NCI-H69 (cell line): ENCODE measurements at places on chromosomes 3 and 15.
A peak's percentile ranks its signal among the peaks of the same experiment; 100 is the strongest.

- DNase-seq, result no peak
These were observed 397.5 kb downstream of the ZIC4 start for GRCh38 chr3:147008886-147009285.

DNA sequence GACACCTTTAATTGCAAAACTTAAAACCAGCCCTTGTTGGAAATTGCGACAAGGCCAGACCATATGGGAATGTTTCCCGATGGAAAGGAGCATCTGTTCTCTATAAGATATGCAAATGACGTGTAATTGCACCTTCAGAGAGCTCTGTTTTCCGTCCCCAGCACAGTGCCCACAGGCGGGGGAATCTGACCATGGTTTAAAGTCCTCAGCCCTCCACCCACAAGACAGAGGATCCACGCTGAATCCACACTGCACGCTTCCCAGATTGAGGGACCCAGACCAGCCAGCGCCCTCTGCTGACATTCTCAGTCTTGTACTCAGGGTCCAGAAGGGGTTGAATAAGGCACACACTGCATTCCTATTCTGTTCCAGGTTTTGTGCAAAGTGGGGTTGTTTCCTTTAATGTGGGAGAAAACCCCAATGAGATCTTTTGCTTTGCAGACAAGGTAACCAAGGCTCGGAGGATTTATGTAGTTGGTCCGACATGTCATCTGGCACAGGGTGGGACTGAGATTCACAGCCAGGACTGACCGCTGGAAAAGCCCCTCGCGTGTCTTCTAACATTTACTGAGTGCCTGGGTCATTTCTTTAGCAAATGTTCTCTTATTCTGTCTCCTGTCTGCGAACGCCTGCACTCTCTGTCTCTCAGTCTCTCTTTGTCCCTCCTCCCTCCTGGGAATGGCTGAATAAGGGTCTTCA is 36.8 kb upstream of the KLHL25 start:
- DNase-seq, result peak; percentile 65

GRCh38 chr3:136366289-136366688 is 116.1 kb downstream of the PCCB start:
- peak; percentile 40 for DNase-seq

DNA sequence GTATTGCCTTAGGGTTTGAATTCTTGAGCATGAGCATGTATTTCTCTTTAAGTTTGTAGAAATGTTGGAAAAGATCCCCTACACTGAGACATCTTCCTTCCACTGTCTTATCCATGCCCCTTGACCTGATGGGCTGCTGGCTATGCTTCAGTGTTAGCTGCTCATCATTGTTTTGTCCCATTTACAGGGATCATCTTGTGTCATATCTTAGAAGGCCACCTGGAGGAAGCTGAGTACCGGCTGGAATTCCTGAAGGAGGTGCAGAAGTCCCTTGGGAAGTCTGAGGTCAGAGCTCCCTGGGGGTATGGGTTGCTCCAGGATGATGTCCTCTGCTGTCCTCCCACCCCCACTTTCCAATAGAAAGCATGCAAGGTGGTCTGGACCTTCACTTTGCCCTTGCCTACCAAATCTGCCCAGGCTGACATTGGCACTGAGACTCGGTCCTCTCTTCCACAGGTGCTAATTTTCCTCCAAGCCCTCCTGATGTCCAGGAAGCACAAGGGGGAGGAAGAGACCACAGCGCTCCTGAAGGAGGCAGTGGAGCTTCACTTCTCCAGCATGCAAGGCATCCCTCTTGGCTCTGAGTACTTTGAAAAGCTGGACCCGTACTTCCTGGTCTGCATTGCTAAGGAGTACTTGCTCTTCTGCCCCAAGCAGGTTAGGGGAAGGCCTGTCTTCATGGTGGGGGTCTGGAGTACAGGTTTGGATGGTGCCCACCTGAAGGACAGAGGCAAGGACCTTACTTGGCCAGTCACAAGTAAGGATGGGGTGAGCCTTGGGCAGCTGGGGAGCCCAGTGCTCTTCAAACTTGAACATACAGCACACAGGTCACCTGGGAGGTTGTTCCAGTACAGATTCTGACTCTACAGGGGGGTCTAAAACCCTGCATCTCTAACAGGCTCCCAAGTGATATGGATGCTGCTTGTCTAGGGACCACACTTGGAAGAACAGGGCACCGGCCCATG is 17.7 kb downstream of the TTC21A start:
- peak; percentile 34 for DNase-seq

GRCh38 chr3:31488475-31489017 is 44.2 kb upstream of the STT3B start:
- DNase-seq, result no peak

DNA sequence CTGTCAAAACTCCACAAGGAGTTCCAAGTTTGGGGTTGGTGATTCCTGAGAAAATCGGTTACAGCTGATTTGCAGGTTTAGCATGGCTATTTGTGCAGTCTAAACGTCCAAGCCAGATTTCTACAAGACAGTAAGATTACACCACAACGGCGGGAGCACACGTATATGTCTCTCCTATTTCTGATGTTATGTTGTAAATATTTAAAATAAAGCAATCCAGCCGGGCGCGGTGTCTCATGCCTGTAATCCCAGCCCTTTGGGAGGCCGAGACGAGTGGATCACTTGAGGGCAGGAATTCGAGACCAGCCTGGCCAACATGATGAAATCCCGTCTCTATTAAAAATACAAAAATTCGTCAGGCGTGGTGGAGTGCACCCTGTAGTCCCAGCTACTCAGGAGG is 106.8 kb upstream of the IGF1R start:
- DNase-seq, result no peak

GRCh38 chr15:51224428-51224827 is 114.0 kb downstream of the CYP19A1 start:
- no peak for DNase-seq

- DNase-seq, result no peak
These were observed 22.7 kb upstream of the PIAS1 start for GRCh38 chr15:68031404-68031803.

GRCh38 chr3:89434621-89435380 is 327.4 kb downstream of the EPHA3 start:
- no peak for DNase-seq

GRCh38 chr15:85379403-85380131 is 836 bp upstream of the AKAP13 start:
- peak; percentile 47 for DNase-seq

DNA sequence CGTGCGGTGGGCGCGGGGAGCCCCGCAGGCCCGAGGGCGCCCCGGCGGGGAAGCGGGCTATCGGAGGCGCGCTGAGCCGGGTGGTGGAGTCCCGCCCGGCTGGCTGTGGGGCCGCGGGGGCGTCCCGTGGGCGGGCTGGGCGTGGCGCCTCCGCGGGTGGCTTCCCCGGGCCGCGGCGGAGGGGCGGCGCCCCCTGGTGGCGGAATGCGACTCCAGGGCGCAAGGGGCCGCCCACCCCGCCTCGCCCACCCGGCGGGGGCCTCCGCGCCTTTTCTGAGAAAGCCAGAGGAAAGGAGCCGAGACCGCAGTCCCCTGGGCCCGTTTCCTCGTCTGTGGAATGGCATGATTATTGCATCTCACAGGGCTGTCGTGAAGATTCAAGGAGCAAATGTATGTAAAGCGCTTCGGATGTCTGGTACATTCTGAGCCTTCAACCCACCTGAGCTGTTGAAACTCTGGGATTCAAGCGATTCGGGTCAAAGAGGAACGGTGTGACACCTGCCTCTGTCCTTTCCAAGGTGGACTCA is 31.9 kb upstream of the RAB6B start:
- DNase-seq, result peak; percentile 64

- peak; percentile 76 for DNase-seq
These were observed 35.8 kb upstream of the CCDC80 start for GRCh38 chr3:112676659-112677234.

- no peak for DNase-seq
These were observed 309.6 kb downstream of the UACA start for GRCh38 chr15:70453766-70454165.

DNA sequence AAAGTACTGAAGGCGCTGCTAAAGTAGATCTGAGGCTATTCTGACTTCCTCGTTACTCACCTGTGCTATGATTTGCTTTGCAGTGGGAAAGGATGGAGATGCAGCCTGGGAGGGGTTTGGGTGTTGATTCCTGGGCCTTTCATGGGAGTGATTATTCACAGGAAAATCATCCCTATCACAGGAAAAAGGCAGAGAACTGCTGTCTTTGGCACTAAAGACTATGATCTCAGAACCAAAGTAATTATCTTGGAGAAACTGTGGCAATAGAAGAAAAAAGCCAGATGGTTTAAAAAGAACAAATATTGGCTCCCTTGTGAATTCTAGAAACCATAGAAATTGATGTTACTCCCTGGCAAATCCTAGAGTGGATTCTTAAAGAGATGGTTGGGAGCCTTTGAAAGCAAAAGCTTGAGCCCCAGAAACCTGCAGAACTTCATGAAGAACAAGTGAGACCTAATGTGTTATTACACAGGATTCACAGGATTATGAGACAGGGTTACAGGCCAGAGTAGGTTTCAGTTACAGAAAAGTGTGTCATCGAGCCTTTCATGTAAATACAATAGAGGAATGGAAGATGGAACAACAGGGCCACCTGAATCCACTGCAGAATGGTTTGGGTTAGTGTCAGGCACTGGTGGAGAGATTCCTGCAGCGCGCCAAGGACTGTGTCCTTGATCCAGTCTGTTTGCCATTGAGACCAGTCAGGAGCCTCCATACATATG is 85.7 kb downstream of the OXNAD1 start:
- DNase-seq, result peak; percentile 69

DNA sequence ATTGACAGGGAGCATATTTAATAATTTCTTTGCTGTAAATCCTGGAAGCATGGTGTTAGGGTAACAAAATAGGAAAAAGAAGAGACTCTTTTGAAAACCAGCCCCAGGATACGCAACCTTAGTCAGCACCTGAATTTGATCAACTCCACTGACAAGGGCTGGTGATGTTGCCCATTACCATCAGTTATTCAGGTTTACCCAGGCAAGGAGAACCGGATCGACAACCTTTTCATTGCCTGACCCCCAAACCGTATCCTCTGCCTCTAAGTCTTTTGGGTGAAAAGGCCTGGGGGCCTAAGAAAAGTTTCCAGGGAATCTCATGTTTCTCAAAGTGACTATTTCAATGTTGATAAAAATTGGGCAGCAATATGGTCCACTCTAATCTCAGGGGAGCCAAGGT is 313.3 kb downstream of the KBTBD8 start:
- no peak for DNase-seq

- DNase-seq, result peak; percentile 69
These were observed 164.8 kb upstream of the NUDT16 start for GRCh38 chr3:131216801-131217200.

GRCh38 chr3:28294667-28295413 is 53.4 kb downstream of the CMC1 start:
- no peak for DNase-seq

DNA sequence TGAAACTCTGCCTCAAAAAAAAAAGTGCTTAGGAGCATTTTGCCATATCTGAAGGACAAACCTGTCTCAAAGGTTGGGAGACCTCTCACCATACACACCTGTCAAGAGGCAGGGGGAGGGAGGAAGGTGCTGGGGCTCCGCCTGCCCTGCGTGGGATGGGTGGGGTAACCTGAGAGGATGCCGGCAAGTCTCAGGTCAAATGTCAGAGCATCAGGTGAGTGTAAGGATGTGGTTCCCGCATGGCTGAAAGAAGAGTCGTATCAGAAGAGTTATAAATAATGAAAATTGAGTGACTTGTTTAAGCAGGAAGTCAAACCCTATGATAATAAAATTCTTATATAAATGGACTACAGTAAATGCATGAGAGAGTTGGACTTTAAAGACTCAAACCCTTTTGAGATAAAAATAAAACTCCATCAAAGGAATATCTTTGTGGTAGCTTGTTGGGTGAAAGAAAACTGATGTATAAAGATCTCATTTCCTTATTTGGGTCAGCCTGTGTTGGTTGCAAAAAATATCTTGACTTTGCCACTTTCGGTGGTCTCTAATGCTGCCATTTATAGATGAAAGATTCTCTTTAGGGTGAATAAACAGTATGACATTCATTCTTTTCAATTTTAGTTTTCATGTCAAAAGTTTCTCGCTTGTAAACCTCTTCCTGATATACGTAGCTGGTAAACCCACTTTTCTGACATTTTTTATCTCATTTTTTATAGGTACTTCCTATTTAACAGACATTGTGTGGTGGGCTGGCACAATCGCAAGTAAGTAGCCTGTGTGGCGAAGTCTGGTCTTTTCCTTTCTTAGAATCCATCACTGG is 23.8 kb downstream of the NIPA1 start:
- no peak for DNase-seq

GRCh38 chr3:160210799-160211221 is 14.4 kb upstream of the C3orf80 start:
- DNase-seq, result peak; percentile 42

- DNase-seq, result no peak
These were observed 58.3 kb downstream of the HES1 start for GRCh38 chr3:194194051-194194756.

GRCh38 chr3:16904423-16905417 is 20.0 kb downstream of the PLCL2 start:
- no peak for DNase-seq

- no peak for DNase-seq
These were observed 5.9 kb downstream of the ADPRH start for GRCh38 chr3:119585208-119585607.

GRCh38 chr3:14240366-14240765 is 61.7 kb downstream of the LSM3 start:
- DNase-seq, result no peak

DNA sequence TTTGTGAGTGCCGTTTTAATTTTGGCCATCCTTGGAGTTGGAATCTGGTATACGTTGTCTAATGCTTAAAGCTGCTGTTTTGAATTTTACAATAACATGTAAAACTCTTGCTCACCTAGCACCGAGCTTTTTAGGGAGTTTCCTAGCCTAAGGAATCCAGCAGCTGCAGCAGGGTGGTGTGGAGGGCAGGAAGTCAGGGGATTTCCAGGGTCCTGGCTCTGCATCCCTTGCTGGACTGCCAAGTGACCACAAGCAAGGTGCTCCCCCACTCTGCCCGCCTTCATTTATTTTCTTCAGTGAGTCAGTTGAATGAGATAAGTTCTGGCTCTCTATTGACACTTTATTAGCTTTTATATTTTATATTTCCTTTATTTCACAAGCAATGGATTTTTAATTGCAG is 113.7 kb downstream of the ATG7 start:
- no peak for DNase-seq
